ENCODE measurements at places on chromosomes 11 and 22.

DNA sequence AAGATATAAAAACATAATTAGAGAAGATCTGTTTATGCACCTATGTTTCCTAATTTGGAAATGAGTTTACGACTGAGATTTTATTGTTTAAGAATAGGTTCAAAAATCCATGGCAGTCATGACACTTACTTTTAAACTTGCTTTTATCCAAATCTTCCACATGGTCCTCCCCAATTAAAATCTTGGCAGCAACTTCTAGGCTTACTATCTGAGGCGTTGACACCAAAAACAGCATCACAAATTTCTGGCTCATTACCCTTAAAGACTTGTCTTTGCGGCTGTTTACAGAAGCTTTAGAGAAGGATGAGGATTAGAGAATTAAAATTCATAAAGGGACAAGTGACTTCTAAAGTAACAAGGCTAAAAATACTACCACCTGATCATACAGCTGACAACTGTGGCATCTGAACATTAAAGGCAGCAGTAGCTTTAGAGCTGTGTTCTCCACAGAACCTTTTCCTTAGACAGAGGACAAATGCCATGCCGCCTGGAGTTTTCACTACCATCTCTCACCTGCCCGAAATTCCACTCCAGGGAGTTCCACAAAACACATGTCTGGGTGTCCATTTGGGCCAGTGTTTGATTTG, 6.4 kb downstream of the E2F8 start:
- DNase-seq, result no peak

GRCh38 chr22:37146051-37146385, 3.7 kb downstream of the IL2RB start:
- no peak for DNase-seq

- DNase-seq, result no peak
Measured at GRCh38 chr11:86988351-86988881, 33.2 kb upstream of the FZD4 start.

DNA sequence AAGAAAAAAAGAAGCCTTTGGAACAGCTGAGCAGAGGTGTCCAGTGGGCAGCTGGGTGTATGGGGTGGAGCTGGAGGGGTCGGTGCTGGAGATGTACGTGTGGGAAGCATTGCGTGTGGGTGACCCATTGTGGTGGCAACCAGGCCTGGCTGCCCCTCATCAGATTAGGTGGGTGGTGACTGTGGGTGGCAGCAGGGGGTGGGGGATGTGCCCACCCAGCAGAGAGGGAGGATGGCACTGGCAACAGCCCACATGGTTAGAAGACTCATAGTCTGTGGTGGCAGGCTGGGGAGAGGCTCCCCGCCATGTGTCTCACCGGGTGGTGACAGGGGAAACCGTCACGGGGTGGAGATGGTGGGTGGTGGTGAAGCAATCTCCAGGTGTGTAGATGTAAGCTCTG, 27.6 kb downstream of the TP53I11 start:
- DNase-seq, result peak; percentile 18

GRCh38 chr22:19448076-19448607, 631 bp upstream of the C22orf39 start:
- DNase-seq, result peak; percentile 29

GRCh38 chr11:60932605-60933356, 8.5 kb downstream of the TMEM132A start:
- DNase-seq, result no peak

DNA sequence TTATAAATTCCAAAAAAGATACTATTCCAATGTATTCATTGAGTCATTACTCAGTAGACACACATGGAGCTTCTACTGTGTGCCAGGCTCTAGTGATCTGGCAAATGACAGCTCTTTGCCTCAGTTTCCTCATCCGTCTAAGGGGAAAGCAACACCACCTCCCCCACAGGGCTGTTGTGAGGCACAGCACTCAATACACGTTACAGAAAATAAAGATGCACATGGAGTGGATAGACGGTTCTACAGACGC, 6.5 kb upstream of the MALAT1 start:
- DNase-seq, result no peak

GRCh38 chr11:16148301-16148931, 207.9 kb downstream of the SOX6 start:
- no peak for DNase-seq

DNA sequence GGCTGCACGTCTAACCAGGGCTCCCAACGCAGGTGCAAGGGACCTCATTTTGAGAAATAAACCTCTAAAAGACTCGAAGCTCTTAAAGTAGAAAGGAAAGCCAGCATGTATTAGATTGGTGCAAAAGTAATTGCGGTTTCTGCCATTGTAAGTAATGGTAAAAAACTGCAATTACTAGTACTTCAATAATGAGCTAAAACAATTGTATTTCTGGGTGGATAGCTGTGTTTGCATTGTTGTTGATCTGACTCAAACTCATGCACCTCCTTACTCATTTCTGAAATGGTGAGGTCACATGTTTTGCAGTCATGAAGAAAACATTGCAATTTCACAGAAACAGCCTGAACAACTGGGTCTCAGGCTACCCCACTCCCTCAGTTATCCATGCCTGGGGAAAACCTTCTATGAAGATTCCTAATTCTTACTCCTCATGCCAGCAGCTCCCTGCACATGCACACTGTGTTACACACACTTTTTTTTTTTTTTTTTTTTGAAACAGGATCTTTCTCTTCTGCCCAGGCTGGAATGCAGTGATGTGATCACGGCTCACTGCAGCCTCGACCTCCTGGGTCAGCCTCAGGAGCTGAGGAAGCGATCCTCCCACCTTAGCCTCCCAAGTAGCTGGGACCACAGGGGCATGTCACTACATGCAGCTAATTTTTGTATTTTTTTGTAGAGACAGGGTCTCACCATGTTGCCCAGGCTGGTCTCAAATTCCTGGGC, 24.6 kb downstream of the VWCE start:
- DNase-seq, result peak; percentile 23

DNA sequence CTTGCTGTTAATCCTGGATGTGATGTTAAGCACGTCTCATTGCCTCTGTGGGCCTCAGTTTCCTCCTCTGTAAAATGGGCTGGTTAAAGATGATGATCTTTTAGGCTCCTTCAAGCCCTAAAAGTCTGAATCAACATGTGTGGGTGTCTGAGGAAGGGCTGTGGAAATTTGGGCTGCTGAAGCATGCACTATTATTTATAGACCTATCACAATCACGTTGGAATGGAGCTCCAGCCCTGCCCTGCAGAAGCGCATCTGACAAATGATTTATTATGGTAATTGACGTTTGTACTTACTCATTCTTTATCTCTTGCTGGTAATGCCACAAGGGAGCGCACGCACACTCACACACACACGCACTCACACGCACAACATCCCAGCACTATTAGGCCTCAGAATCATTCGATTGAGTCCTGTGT, 20.4 kb downstream of the P2RX3 start:
- DNase-seq, result no peak

- DNase-seq, result no peak
Measured at GRCh38 chr11:43758927-43759326, 78.4 kb downstream of the HSD17B12 start.

- no peak for DNase-seq
Measured at GRCh38 chr11:77619576-77620198, 17.9 kb downstream of the CLNS1A start.

DNA sequence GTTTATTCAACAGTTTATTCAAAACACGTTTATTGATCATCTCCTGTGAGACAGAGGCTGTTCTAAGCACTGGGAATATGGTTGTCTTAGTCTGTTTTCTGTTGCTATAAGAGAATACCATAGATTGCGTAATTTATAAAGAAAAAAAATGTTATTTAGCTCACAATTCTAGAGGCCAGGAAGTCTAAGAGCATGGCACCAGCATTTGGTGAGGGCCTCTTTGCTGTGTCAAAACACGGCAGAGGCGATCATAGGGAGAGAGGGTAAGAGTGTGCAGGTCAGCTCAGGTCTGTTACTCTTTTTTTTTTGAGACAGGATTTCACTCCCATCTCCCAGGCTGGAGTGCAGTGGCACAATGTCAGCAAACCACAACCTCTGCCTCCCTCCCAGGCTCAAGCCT, 5.2 kb upstream of the IL17RA start:
- DNase-seq, result no peak

- DNase-seq, result no peak
Measured at GRCh38 chr11:125410091-125410490, 86.0 kb downstream of the FEZ1 start.

DNA sequence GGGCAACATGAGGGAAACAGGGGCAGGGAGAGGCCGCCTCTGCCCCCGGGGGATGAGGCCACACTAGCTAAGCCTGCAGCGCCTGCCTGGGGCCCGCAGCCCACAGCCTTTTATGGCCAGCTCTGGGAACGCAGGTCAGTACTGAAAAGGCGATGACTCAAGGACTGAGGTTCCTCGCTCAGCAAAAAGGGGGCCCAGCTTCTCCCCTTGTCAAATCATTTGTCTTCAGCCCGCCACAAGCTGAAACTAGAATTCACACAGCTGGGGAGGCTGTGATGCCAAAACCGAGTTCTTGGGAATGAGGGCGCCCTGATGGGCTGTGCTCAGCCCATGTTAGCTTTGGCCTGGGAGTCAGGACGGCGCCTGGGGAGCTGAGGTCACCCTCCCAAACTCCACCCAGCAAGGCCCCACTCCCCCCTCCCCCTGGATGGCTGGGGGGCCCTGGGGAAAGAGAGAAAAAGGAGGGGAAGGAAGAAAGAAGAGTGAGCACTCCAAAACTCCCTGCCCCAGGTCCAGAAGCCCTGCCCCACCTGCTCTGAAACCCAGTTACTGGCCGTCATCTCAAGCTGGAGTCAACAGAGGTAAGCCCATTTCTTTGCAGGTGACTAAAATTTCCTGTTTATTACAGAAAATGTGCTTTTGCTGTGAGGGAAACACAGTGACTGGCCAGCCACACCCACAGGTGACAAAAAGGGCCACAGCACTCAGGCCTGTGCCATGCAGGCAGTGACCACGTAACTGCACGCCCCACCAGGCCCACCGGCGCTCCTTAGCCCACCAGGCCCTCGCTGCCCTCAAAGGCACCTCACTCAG, 13.7 kb downstream of the EHD1 start:
- DNase-seq, result peak; percentile 84

GRCh38 chr22:45528046-45528445, 25.4 kb downstream of the FBLN1 start:
- DNase-seq, result no peak

GRCh38 chr11:122978299-122978620, 3.4 kb downstream of the BSX start:
- DNase-seq, result no peak

DNA sequence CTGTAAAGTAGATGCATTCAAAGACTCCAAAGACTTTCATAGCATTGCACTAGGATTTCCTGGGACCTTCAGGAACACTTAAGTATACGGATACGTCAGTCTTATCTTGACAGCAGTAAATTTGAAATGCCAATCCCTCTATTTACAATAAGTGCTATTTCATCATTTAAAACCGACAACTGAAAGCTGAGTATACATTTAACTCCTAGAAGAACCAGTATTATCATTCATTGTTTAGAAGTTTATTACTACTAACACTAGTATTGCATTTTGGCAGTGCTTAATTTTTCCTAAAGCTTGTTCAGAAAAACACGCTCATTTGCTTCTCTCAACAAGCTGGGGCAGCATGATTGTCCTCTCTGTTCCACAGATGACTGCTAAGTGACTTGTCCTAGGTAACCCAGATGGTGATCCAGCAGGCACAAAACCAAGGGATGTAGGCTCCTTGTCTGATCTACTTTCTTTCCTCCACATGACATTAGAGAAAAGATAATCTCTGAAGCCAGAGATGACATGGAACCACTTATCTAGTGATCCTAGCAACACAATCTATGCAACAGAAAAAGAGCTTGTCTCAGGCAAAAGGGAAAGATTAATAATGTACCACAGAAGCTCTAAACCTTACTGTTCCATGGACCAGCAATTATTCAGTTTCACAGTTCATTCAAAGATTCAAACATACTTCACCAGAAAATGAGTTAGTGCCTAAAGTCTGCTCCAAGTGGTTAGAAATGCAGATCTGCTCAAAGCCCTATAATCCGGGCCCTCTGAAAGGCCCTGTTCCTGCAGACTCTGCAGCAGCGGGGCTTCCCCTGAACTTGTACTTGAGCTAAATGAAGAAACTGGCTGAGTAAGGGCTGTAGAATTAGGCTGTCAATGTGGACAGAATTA, 5.2 kb downstream of the MAML2 start:
- DNase-seq, result peak; percentile 49

DNA sequence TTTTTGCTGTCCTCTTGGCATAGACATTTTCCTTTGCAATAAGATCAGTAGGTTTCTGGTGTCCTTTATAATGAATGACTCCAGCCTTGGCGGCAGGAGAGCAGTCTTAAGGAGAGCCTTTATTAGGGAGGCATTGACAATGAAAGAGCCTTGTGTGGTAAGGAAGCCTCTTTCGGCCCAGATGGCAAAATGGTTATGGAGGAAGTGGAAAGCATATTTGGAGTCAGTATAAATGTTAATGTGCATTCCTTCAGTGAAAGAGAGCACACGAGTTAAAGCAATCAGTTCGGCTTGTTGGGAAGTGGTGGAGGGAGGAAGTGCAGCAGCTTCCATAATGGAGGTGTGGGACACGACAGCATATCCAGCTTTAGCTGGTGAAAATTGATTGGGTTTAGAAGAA, 18.1 kb upstream of the ANO1 start:
- no peak for DNase-seq

DNA sequence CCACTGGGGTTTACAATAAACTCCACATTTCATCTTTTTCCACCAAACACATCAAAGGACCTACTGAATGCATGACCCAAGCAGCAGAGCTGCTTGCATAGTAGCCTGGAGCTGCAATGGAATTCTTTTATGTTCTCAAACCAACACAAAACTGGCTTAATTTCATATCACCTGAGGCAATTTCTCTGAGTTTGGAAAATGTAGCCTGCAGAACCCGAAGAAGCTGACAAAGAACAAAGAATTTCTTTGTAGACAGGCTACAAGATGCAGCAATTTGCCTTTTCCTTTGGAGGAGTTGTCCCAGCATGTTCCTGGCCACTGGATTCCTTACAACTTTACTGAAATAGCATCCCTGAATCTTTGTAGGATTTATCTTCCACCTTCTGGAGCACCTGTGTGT, 5.5 kb upstream of the TECTA start:
- DNase-seq, result no peak

DNA sequence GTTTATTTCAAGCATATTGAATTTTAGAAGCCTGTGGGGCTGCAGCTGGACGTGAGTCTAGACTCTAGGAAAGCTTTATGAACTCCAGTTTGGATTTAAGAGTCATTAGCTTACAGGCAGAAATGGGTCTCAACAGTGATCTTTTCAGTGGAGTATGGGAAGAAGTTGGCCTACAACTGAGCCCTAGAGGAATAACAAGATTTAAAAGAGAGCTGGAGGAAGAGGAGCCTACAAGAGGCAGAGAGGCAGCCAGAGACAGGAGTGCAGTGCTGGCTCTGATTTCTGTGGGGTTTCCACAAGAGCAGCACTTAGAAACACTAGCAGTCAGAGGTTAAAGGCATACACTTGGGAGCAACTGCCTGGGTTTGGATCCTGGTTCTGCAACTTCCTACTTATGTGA, 17.9 kb downstream of the APOL5 start:
- DNase-seq, result no peak
